IPS DF 6.9 (cell line): ENCODE measurements at places on chromosomes 16 and 17.

GRCh38 chr17:76095943-76096342 is 7.6 kb downstream of the EXOC7 start:
- no peaks in the 10 kb centered on the region for H3K4me1 ChIP-seq
- no peak overlapping the region for H3K27ac ChIP-seq
- DNase-seq, result no peak
- no peak overlapping the region for H3K4me3 ChIP-seq
- no peaks in the 10 kb centered on the region for H3K27me3 ChIP-seq
- H3K36me3 ChIP-seq, result peaks cover 20% of the 10 kb centered on the region

DNA sequence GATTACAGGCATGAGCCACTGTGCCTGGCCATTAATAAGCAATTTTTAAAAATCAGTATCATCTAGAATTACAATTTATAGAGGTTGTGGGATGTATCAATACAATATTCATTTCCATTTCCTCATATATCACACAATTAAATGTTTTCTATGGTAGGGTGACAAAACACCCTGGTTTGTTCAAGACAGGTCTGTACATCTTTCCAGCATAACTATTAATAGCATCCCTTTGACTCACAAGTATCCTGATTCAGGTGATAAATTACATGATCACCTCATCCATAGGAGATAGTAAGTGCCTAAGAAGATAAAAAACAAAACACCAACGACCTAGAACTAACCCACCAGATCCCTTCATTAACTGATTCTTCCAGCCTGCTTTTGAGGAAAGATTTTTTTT is 13.1 kb downstream of the COIL start:
- H3K27me3 ChIP-seq, result no peaks in the 10 kb centered on the region
- H3K4me1 ChIP-seq, result no peaks in the 10 kb centered on the region
- peaks cover 9% of the 10 kb centered on the region; the same call in 1 of the 2 replicates for H3K36me3 ChIP-seq
- H3K4me3 ChIP-seq, result no peak overlapping the region
- no peak overlapping the region for H3K27ac ChIP-seq

DNA sequence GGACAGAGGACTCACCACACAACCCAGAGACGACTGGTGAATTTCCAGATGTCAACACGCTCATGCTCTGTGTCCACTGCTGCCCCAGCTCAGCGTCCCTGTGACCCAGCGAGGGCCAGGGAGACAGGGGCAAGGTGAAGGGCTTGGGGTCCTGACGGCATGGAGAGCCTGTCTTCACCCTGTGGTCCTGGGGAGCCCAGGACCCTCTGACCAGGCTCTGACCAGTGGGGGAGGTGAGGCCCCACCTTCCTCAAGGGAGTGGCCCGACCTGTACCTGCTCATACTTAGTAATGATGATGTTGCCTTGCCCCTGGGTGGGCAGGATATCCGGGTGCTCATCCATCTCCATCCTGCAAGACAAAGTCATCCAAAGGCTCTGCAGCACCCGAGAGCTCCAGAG is 39.8 kb downstream of the TNFRSF13B start:
- H3K27me3 ChIP-seq, result no peaks in the 10 kb centered on the region
- no peak overlapping the region for H3K4me3 ChIP-seq
- no peak for DNase-seq
- no peaks in the 10 kb centered on the region; the same call in 1 of the 2 replicates for H3K4me1 ChIP-seq
- H3K27ac ChIP-seq, result no peak overlapping the region
- no peaks in the 10 kb centered on the region for H3K36me3 ChIP-seq

GRCh38 chr16:56848955-56849689 is 15.9 kb upstream of the SLC12A3 start:
- H3K36me3 ChIP-seq, result 0 out of 2 replicates have a peak, but pooled peaks cover 4% of the 10 kb centered on the region
- peaks cover 2% of the 10 kb centered on the region for H3K4me1 ChIP-seq

- no peak for DNase-seq
- H3K4me3 ChIP-seq, result no peak overlapping the region
Observed at GRCh38 chr17:7122381-7122780, 7.8 kb upstream of the ASGR2 start.

GRCh38 chr16:53099318-53100130 is 44.7 kb downstream of the CHD9 start:
- no peaks in the 10 kb centered on the region for H3K36me3 ChIP-seq
- H3K27me3 ChIP-seq, result no peaks in the 10 kb centered on the region

DNA sequence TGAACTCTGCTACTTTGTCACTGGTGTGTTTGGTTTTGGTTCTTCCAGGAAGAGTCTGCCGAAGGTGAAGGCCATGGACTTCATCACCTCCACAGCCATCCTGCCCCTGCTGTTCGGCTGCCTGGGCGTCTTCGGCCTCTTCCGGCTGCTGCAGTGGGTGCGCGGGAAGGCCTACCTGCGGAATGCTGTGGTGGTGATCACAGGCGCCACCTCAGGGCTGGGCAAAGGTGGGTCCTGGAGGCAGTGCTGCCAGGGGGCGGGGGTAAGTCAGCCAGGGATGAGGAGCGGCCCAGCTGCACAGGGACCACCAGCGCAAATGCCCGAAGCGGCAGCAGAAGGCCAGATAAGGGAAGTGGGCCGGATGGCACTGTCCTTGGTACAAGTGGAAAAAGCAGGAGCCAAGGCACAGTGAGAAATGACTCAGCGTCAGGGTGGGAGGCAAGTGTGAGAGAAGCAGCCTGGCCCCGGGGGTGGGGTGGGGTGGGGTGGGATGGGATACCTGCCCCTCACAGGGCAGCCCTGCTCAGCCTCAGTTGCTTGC is 41.9 kb downstream of the TMEM11 start:
- no peaks in the 10 kb centered on the region for H3K4me1 ChIP-seq
- no peak overlapping the region for H3K4me3 ChIP-seq
- no peak for DNase-seq
- H3K27me3 ChIP-seq, result no peaks in the 10 kb centered on the region
- H3K27ac ChIP-seq, result no peak overlapping the region

DNA sequence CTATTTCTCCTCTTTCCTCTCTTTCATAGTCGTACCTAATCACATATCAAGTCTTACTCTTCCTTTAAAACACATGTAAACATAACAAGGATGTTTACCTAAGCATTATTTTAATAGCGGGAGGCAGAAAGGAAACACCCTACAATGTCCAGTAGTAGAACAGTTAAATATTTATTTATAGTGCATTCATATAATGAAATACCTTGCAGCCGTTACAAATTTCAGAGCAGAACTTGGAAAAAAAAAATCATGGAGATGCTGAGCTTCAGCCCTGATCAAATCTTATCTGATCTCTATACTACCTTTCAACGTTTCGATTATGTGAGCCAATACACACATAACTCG is 39.6 kb downstream of the GRB2 start:
- no peaks in the 10 kb centered on the region for H3K4me1 ChIP-seq
- H3K27me3 ChIP-seq, result no peaks in the 10 kb centered on the region
- H3K4me3 ChIP-seq, result no peak overlapping the region
- no peak for DNase-seq
- H3K27ac ChIP-seq, result no peak overlapping the region

GRCh38 chr16:90046971-90047713 is 27.9 kb upstream of the DBNDD1 start:
- no peaks in the 10 kb centered on the region for H3K36me3 ChIP-seq
- no peak overlapping the region for H3K27ac ChIP-seq
- H3K27me3 ChIP-seq, result no peaks in the 10 kb centered on the region
- peak overlapping the region; percentile 57; the same call in 1 of the 2 replicates for H3K4me3 ChIP-seq
- no peak for DNase-seq

DNA sequence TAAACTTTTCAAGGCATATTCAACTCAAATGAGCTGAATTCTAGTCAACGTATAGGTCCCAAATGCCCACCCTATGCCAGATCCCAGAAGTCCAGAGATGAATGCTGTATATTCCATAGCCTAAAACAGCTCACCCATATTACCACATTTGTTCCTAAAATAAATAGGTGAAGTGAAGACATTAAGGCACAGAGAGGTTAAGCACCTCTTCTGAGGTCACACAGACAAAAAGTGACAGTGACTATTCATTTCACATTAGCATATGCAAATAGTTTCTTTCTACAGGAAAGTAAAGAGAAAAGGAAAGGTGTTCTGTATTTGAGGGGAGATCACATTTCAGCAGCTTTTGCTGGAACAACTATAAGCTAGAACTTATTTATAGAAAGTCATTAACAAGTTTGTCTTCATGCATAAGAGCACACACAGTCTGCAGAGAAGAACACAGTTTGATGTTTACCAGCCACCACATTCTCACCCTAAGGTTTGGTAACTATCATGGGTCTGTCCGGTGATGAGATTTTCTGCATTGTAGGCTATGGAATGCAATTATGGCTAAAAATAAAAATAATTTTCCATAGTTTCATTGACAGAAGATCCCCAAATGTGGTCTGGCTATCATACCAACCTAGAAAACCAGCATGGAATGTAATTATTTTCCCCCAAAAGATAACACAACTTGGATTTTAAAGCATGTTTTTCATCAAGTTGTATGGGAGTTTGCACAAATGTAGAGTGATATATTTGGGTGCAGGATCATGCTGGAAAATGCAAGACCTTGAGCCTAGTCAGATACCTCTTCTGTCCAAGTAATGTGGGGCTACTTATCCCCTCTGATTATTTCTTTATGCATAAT is 402.1 kb downstream of the UTP18 start:
- H3K27me3 ChIP-seq, result no peaks in the 10 kb centered on the region
- DNase-seq, result no peak
- H3K4me3 ChIP-seq, result no peak overlapping the region
- no peak overlapping the region for H3K27ac ChIP-seq
- H3K36me3 ChIP-seq, result no peaks in the 10 kb centered on the region

GRCh38 chr17:56158915-56159825 is 5.9 kb downstream of the ANKFN1 start:
- H3K4me3 ChIP-seq, result no peak overlapping the region
- no peak overlapping the region for H3K27ac ChIP-seq
- DNase-seq, result no peak
- no peaks in the 10 kb centered on the region for H3K36me3 ChIP-seq
- no peaks in the 10 kb centered on the region for H3K4me1 ChIP-seq
- H3K27me3 ChIP-seq, result no peaks in the 10 kb centered on the region
